ENCODE measurements at places on chromosomes 5 and 9.
A peak's percentile ranks its signal among the peaks of the same experiment; 100 is the strongest.

DNA sequence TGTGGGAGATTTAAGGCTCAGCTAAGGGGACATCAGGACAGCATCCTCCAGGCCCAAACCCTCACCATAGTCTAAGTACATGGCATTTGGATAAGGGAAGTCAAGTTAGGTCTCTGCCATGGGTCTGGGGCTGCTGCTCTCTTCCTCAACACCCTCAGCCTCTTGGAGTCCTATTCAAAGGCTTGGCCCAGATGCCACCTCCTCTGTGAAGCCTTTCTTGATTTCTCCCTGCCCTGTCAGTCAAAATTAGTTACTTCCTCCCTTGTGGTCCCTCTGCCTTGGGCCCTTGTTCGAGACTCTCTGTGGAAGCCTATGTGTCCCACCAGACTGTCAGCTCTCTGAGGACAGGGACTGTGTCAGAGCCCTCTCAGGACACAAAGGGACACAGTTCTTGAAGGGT, 17.7 kb upstream of the DAB2IP start:
- DNase-seq: no peak

DNA sequence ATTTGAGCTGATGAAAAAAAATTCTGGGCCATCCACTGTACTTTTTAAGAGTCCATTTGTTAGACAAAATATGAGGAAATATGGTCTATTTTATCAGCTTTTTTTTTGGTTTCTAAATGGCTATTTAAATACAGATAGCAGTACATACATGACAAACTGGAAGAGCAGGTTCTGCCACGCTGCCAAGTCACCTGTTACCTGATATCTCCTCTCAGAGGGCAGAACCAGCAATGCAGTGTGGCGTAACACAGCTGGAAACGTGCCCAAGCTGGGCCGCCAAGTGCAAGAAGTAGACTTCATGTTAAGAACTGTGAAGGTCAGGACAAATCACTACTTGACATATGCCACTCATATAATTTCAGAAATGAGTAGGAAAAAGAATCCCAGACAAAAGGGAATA, 8.1 kb downstream of the MCIDAS start:
- DNase-seq: no peak

DNA sequence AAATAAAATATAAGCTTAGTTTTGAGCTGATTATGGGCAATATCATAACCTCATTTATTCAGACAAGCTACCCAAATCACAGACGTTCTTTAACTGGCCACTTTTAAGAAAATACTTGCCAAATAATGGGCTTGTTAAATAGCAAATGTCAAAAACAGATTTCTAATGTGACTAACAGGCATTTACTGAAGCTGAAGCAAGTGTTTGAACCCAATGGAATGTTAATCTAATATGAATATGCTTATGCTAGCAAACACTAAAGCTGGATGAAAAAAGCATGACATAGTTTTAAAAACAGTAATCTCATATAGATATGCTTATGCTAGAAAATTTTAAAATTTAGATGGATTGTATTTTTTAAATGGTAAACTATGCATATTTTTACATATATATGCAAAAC, 411.6 kb upstream of the PTGER4 start:
- no peak for DNase-seq

GRCh38 chr9:91177661-91178280, 183.9 kb downstream of the AUH start:
- no peak for DNase-seq

DNA sequence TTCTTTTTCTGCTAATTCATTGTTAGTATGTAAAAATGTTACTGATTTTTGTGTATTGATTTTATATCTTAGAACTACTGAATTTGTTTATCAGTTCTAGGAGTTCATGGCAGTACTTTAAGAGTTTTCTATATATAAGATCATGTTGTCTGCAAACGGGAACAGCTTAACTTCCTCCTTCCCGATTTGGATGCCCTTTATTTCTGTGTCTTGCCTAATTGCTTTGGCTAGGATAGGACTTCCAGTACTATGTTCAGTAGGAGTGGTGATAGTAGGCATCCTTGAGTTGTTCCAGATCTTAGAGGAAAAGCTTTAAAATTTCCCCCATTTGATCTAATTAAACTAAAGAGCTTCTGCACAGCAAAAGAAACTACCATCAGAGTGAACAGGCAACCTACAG, 20.1 kb downstream of the RCL1 start:
- DNase-seq: no peak

- DNase-seq: no peak
Measured at GRCh38 chr9:99593610-99594009, 228.1 kb upstream of the NR4A3 start.

DNA sequence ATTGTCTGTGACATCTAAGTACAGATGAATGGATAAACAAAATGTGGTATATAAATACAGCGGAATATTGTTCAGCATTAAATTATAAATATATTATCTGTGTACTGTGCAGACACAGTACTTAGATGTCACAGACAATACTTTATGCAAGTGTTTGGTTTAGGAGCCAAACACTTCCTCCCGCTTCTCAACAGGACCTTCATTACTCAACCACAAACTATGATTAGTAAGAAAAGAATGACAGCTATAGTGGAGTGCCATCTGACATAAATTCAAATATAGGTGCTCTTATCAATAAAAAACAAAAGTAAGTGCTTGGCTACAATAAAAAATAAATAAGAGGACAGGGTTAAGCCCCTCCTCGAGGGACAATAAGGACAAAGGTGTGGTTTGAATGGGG, 38.9 kb upstream of the STX17 start:
- no peak for DNase-seq

- no peak for DNase-seq
Measured at GRCh38 chr5:145701404-145701803, 133.7 kb downstream of the PRELID2 start.

- DNase-seq: no peak
Measured at GRCh38 chr5:97074859-97075489, 67.4 kb downstream of the LIX1 start.

- DNase-seq: no peak
Measured at GRCh38 chr5:118722122-118723020, 266.0 kb downstream of the DTWD2 start.

- no peak for DNase-seq
Measured at GRCh38 chr5:148909766-148910165, 83.4 kb downstream of the ADRB2 start.

- DNase-seq: no peak
Measured at GRCh38 chr5:169190849-169191248, 110.1 kb downstream of the SLIT3 start.

DNA sequence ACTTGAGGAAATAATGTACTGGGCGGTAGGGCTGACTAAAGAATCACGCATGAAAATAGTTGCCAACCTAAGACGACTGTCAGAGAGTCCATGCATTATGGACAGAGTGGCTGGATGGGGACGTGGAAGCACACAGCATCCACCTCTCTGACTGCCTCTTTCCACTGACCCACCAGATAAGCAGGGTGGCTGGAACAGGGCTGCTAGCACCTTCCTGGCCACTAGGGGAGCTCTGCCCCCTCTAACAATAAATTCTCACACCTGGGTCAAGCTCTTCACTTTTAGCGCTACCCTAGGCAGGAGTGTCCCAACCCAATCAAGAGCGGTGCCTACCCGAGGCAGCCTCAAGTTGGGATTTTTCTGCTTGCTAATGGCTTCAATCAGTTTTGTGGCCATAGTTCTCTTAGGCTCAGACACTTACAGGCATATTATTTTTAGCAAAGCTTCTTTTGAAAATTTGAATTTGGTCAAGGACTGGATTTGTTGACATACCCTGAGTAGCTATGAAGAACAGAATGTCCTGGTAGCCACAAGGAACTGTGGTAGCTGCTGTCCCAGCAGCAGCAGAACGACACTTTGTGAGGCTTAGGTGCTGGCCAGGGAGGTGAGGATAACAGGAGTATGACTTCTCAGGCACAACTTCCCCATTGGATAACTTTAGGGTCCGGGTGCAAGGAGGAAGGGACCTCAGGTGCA, 6.9 kb upstream of the TPM2 start:
- peak; percentile 15 for DNase-seq

GRCh38 chr5:39455645-39456044, 30.9 kb upstream of the DAB2 start:
- DNase-seq: no peak

DNA sequence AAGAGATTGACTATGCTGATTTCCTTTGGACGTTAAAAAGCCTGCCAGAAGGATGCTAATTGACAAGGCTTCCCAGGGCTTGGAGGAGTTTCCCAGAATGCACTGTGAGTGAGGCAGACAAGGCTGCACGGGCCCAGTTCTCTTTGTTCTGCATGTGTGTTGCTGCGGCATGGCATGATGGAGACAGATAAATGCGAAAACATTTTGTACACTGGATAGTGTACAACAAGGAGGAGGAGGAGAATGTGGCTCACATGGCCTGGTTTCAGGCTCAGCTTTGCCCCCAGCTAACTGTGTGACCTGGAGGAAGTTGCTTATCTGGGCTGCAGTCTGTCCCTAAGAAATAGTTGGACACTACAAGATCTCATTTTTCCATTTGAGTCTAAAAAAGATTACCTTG, 135.5 kb upstream of the CPEB4 start:
- no peak for DNase-seq

GRCh38 chr5:57676222-57677098, 193.8 kb upstream of the ACTBL2 start:
- no peak for DNase-seq

DNA sequence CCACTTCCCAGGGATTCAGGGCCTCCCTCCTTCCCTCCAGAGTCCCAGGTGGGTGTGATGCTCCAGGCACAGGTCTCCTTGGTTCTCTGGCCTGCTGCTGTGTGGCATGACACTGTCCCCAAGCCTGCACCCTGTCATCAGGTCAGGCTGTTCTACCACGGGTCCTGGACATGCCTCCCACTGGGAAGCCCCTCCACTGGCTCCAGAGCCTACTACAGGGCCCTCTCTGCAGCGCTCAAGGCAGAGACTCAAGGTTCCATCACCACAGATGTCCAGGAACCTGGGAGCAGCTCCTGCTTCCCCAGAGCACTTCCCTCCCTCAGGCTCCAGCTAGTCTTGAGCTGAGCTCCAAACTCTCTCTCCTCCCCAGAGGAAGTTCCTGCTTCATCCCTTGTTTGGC, 237.3 kb downstream of the PBX3 start:
- no peak for DNase-seq

DNA sequence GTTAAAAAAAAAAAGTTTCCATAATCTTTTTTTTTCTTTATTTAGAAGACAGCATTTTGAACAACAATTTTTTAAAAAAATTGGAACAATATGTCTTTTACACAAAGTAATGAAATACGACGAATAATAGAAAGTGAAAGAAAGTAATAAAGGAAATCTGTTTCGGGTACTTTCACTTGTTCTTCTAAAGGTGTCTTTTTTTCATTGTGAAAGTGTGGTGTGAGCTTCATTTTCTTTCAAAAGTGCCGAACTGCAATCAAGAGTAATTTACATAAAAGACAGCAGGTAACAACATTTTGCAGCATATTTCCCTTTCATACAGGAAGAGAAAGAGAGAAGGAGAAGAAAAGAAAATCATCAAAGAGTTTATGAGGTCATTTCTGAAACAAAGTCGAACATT, 159.7 kb upstream of the CDH12 start:
- no peak for DNase-seq

GRCh38 chr5:115686051-115686737, 60.4 kb upstream of the TMED7 start:
- no peak for DNase-seq

DNA sequence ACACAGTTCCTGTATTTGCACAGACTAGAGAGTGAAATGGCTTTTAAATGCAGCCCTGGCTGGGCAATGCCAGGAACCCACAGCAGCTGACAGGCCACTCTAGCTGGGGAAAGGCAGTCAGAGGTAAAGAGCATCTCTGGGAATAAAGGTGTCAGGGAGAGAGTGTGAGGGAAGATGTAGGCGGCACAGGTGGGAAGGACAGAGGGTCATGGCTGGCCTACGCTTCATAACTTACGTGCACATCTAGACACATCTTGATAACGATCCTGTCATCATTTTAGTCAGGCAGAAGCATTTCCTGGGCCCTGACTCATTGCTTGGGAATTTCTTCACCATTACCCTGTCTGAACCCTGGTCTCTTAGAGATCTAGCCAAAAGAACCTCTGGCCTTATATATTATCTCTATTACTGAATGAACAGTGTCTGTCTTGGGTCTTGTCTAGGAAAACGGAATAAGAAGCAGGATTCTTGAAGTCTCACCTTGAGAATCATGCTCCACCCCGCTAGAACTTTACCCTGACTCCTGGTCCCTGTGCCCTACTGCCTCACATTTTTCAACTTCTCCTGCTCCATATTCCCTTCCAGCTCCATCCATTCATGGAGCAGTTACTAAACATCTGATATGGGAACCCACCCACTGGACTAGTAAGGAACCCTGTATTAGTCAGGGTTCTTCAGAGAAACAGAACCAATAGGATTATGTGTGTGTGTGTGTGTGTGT, 106.4 kb upstream of the ELL2 start:
- DNase-seq: no peak

DNA sequence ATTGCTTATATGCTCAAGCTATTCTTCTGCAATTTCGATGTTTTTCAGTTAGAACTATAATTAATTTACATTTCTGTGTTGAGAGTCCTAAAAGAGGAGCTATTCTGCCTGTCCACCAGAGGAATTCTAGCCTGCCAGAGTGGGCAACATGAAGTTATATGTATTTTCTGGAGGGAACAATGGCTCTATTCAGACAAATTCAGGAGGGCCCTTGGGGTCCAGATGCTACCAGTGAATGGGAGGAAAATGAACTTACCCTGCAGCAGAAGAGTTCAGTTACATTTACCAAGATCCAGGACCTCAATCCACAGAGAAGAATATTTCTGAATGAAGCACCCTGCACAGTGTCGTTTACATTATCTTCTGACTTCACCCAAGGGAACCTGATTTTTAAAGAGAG, 80.7 kb downstream of the ITGA1 start:
- DNase-seq: no peak

GRCh38 chr9:88697764-88698432, 162.9 kb downstream of the NXNL2 start:
- DNase-seq: no peak

- no peak for DNase-seq
Measured at GRCh38 chr5:86689103-86689729, 71.5 kb downstream of the COX7C start.

DNA sequence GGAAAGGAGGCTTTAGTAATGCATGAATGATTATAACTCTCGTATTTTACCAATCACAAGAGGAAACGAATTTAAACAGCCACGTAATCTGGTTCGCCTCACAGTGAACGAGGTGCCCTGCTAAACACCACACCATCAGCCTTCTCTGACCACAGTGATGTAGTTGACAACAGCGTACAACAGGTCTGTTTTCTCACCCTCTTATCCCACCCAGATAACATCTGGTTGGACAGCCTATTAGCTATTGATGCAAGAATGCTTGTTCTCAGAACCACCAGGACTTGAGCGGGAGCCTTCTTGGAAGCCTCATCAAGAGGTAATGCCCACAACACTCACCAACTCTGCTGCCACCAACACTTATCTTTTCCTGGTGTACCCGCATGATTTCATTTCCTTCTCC, 23.3 kb downstream of the SLC1A3 start:
- no peak for DNase-seq

- DNase-seq: no peak
Measured at GRCh38 chr5:170368586-170368985, 20.6 kb downstream of the KCNMB1 start.

DNA sequence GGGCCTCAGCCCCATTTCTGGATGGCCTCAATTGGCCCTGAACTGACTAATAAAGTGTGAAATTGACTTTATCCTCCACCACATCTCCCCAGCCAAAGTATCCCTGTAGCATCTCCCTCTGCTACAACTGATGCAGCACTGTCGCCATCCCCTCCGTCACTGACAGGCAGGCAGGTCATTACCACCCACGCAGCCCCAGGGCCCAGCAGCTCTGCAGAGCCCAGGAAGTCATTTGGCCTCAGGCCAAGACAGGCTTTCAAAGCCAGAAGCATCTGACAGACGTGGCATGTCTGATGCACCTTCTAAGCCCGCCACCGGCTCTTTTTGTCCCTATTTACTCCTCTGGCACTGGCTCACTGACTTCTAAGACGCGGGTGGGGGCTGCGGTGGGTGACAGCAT, 65.3 kb downstream of the ARHGEF37 start:
- no peak for DNase-seq

Measured in stimulated activated CD4-positive, alpha-beta T cell treated with anti-CD3 and anti-CD28 coated beads, TNF-alpha, amount 100 ng/mL, for 4 hours (primary cell).